ENCODE measurements at places on chromosomes 3 and 15. TPM values are rescaled to one million over a fixed set of nuclear protein-coding genes. Genes with fewer than 3 reads are reported as not detected.

The DHFR2 gene
- polyA plus RNA-seq = 2.6 TPM

The TAGLN3 gene
- not detected for polyA plus RNA-seq

- no peak overlapping the region for H3K4me3 ChIP-seq
- no peak for DNase-seq
- H3K36me3 ChIP-seq = no peaks in the 10 kb centered on the region
- H3K4me1 ChIP-seq = no peaks in the 10 kb centered on the region
These were observed 18.7 kb downstream of the TMPRSS7 start for GRCh38 chr3:112053229-112053628.

DNA sequence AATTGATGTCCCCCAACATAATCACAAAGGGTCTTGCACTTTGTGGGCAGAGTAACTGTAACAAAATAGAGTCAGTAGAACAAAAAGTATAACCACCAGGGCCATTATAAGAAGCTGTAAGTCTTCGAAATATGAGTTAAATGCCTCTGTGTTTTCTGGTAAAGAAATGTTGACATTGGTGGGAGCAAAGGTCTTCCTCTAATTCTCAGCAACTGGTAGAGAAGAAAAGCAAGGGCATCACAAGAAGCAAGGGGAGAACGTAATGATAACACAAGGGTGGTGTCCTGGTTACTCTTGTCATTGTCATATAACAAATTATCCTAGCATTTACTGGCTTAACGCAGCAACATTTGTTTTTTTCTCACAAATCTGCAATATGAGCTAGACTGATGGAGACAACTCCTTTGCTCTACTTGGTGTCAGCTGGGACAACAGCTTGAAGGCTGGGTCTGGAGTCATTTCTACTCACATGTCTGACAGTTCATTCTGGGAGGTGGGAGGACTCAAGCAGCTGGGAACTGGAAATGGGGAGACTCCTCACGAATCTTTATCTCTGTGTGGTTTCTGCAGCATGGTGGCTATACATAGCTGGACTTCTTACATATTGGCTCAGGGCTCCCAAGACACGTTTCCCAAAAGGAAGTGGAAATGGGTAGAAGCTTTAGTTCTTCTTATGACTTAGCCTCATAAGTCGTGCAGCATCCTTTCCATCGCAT is 20.2 kb downstream of the DNAJB11 start:
- no peaks in the 10 kb centered on the region for H3K4me1 ChIP-seq
- H3K27ac ChIP-seq = no peak overlapping the region
- H3K27me3 ChIP-seq = no peaks in the 10 kb centered on the region
- H3K36me3 ChIP-seq = no peaks in the 10 kb centered on the region
- no peak for DNase-seq
- H3K4me3 ChIP-seq = no peak overlapping the region

DNA sequence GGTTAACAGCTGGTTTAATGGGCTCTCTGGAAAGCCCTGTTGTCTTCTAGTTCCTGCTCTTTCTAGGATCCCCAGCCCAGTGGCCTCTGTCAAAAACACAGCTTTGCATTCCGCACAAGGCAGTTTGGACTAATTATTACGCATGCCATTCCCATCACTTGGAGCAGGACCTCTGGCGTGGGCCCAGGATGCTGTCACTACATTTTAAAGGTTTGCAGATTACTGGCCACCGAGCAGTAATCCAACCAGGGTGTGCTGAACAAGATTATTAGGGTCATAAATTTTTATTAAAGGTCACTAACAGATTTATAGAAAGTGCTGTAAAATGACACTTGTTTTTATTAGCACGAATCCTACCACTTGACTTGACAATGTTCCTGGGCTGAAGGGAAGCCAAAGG is 143.6 kb upstream of the SLC6A11 start:
- no peak for DNase-seq
- H3K27me3 ChIP-seq = no peaks in the 10 kb centered on the region
- H3K4me1 ChIP-seq = no peaks in the 10 kb centered on the region
- no peaks in the 10 kb centered on the region for H3K36me3 ChIP-seq
- no peak overlapping the region for H3K27ac ChIP-seq

GRCh38 chr15:64686130-64686735 is 89.2 kb downstream of the RBPMS2 start:
- no peaks in the 10 kb centered on the region for H3K27me3 ChIP-seq
- peak overlapping the region; percentile 43 for H3K27ac ChIP-seq
- peaks cover 59% of the 10 kb centered on the region for H3K36me3 ChIP-seq
- H3K4me3 ChIP-seq = no peak overlapping the region
- DNase-seq = peak; percentile 55

DNA sequence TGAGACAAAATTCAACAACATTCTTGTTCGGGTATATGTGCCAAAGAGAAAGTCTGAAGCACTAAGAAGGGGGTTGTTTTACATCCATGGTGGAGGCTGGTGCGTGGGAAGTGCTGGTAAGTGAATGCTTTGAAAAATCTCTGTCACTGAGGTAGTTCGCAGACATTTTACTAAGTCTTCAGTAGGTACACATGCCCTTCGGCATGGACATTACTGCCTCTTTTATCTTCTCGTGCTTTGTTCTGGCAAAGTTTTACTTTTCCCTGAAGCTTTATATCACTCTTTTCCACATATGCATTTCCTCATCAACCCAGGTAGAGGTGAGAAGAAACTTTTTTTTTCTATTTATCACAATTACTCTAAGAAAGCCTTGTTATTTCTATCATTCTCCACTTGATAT is 3.6 kb downstream of the AADAC start:
- DNase-seq = no peak
- H3K36me3 ChIP-seq = no peaks in the 10 kb centered on the region
- no peak overlapping the region for H3K27ac ChIP-seq
- H3K4me1 ChIP-seq = no peaks in the 10 kb centered on the region
- H3K4me3 ChIP-seq = no peak overlapping the region

DNA sequence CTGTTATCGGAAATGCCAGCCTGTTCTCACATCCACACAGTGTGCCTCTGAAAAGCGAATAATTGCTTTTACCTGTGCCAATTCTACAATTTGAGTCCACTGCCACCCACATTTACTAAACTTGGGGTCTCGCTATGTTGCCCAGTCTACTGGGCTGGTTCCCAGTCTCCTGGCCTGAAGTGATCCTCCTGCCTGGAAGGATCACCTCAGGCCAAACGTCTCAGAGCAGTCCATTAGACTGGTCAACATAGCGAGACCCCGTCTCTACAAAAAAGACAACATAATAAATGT is 827 bp upstream of the INO80 start:
- H3K27me3 ChIP-seq = no peaks in the 10 kb centered on the region
- H3K36me3 ChIP-seq = no peaks in the 10 kb centered on the region
- peaks cover 27% of the 10 kb centered on the region for H3K4me1 ChIP-seq
- no peak for DNase-seq
- H3K27ac ChIP-seq = peak overlapping the region; percentile 99

- DNase-seq = no peak
- no peak overlapping the region for H3K27ac ChIP-seq
- no peak overlapping the region for H3K4me3 ChIP-seq
- no peaks in the 10 kb centered on the region for H3K27me3 ChIP-seq
These were observed 89.7 kb upstream of the CCNL1 start for GRCh38 chr3:157249606-157250005.

DNA sequence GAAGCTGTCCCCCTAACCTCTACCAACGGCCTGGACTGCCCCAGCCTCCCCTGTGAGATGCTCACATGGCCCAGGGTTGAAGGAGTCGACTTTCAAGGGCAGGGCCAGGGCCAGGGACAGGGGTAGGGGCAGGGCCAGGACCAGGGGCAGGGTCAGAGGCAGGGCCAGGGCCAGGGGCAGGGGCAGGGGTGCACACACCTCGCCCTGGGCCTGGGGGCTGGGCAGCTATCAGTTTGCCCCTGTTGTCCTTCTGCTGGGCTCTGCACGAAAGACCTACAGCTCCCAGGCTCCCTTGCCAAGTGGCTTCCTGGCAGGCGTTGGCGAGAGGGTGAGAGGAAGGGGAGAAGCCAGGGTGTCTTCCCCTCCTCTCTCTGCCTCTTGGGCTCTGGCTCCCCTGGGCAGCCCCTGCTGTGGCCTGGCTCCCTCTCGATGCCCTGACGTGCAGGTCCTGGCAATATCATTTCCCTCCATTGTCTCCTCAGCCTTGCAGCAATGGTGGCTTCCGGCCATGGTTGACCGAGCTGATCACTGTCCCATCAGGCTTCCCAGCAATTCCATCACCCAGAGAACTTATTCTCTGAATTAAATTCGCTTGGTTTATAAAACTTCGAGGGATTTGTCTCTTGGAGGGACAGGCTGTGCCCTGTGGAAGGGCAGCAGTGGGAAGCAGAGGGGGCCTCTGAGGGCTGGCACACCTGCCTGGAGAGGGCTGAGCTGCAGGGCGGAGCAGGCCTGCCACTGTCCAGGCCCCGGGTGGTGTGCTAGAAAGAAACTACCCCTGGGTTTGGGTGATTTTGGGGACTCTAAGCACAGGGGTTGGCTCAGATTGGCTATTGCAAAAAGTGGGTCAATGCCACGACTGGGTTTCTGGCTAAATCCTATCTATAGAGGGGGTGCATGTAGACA is 13.9 kb downstream of the PRR23E start:
- peak; percentile 69 for DNase-seq
- peak overlapping the region; percentile 58 for H3K27ac ChIP-seq
- H3K36me3 ChIP-seq = no peaks in the 10 kb centered on the region

- H3K27me3 ChIP-seq = peaks cover 2% of the 10 kb centered on the region
- no peak overlapping the region for H3K27ac ChIP-seq
- no peak for DNase-seq
- no peaks in the 10 kb centered on the region for H3K36me3 ChIP-seq
- no peak overlapping the region for H3K4me3 ChIP-seq
- H3K4me1 ChIP-seq = no peaks in the 10 kb centered on the region
These were observed 42.2 kb upstream of the RASGRF1 start for GRCh38 chr15:79132770-79133169.

The GPR160 gene
- polyA plus RNA-seq = 21.9 TPM

DNA sequence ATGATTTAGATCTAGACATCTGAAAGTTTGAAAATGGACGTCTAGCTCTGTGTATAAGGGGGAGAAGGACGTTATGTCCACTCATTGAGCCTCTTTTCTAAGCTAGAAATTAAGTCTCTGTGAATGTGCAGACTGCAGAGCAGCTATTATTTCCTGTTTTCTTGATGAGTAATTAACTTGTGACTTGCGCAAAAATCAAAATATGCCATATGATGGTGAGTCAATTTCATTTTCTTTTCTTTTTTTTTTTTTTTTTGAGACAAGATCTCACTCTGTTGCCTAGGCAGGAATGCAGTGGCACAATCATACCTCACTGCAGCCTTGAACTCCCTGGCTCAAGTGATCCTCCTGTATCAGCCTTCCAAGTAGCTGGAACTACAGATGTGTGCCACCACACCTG is 14.1 kb downstream of the LACTB start:
- no peaks in the 10 kb centered on the region for H3K27me3 ChIP-seq
- H3K4me1 ChIP-seq = peaks cover 12% of the 10 kb centered on the region
- H3K36me3 ChIP-seq = peaks cover 21% of the 10 kb centered on the region

- H3K4me1 ChIP-seq = no peaks in the 10 kb centered on the region
- no peaks in the 10 kb centered on the region for H3K27me3 ChIP-seq
- H3K27ac ChIP-seq = no peak overlapping the region
- no peak for DNase-seq
These were observed 109.0 kb downstream of the CDIN1 start for GRCh38 chr15:36688310-36689011.

The PLA2G4E gene
- not detected for polyA plus RNA-seq

The ASB14 gene
- polyA plus RNA-seq = not detected

GRCh38 chr15:69074843-69075224 is 60.3 kb downstream of the NOX5 start:
- no peak overlapping the region for H3K27ac ChIP-seq
- H3K36me3 ChIP-seq = no peaks in the 10 kb centered on the region
- no peaks in the 10 kb centered on the region for H3K4me1 ChIP-seq
- H3K27me3 ChIP-seq = peaks cover 5% of the 10 kb centered on the region
- no peak for DNase-seq
- peak overlapping the region; percentile 41 for H3K4me3 ChIP-seq

DNA sequence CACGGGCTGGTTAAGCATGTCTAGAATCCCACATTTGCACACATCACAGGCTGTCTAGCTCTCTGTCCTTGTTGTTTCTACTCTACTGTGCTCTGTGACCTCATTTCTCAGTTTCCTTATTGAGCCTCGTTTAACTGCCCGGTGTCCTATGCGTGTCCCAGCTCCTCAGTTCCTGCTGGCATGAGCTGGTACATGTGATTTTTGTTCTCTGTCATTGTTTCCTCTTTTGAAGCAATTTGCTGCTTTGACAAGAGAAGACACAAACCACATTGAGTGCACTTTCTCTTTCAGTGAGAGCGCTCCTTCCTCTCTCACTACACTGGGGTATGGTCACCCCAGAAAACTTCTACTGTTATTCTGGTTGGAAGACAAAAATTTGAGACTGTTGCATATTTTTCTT is 563.5 kb downstream of the PDCD6IP start:
- DNase-seq = no peak
- H3K27me3 ChIP-seq = peaks cover 8% of the 10 kb centered on the region
- H3K27ac ChIP-seq = no peak overlapping the region

- H3K36me3 ChIP-seq = no peaks in the 10 kb centered on the region
- DNase-seq = no peak
- no peaks in the 10 kb centered on the region for H3K27me3 ChIP-seq
- H3K4me3 ChIP-seq = no peak overlapping the region
These were observed 496.1 kb downstream of the FOXP1 start for GRCh38 chr3:71087143-71088018.

GRCh38 chr3:51683566-51683965 is 12.5 kb downstream of the TEX264 start:
- peak overlapping the region; percentile 90 for H3K27ac ChIP-seq
- H3K27me3 ChIP-seq = no peaks in the 10 kb centered on the region
- no peaks in the 10 kb centered on the region for H3K36me3 ChIP-seq
- H3K4me3 ChIP-seq = no peak overlapping the region

- peaks cover 43% of the 10 kb centered on the region for H3K4me1 ChIP-seq
- H3K36me3 ChIP-seq = no peaks in the 10 kb centered on the region
- no peaks in the 10 kb centered on the region for H3K27me3 ChIP-seq
- H3K27ac ChIP-seq = no peak overlapping the region
- no peak overlapping the region for H3K4me3 ChIP-seq
These were observed 24.8 kb downstream of the SHF start for GRCh38 chr15:45162771-45163507.

GRCh38 chr3:133117342-133117741 is 79.2 kb downstream of the TMEM108 start:
- no peak overlapping the region for H3K4me3 ChIP-seq
- H3K4me1 ChIP-seq = no peaks in the 10 kb centered on the region
- no peak overlapping the region for H3K27ac ChIP-seq
- no peaks in the 10 kb centered on the region for H3K27me3 ChIP-seq
- H3K36me3 ChIP-seq = no peaks in the 10 kb centered on the region

Data from spleen (tissue), 13 donors.